ENCODE measurements at places on chromosomes 12 and 14. TPM values are rescaled to one million over a fixed set of nuclear protein-coding genes. Genes with fewer than 3 reads are reported as not detected.
A peak's percentile ranks its signal among the peaks of the same experiment; 100 is the strongest.

GRCh38 chr14:21098892-21099595 lies 589 bp upstream of the ZNF219 start:
- H3K4me1 ChIP-seq = peaks cover 17% of the 10 kb centered on the region
- H3K36me3 ChIP-seq = no peaks in the 10 kb centered on the region
- H3K4me3 ChIP-seq = peak overlapping the region; percentile 72
- no peak for DNase-seq
- peaks cover 8% of the 10 kb centered on the region for H3K27me3 ChIP-seq
- no peak overlapping the region for H3K27ac ChIP-seq

FLRT2 gene
- 171 TPM for total RNA-seq

WNT5B gene
- total RNA-seq = 110 TPM

GRCh38 chr14:55691659-55692058 lies 111.7 kb downstream of the KTN1 start:
- H3K36me3 ChIP-seq = no peaks in the 10 kb centered on the region
- no peak for DNase-seq
- H3K4me1 ChIP-seq = no peaks in the 10 kb centered on the region

- H3K4me3 ChIP-seq = peak overlapping the region; percentile 35
- H3K36me3 ChIP-seq = no peaks in the 10 kb centered on the region
- peaks cover 71% of the 10 kb centered on the region for H3K4me1 ChIP-seq
- peak overlapping the region; percentile 99 for H3K27ac ChIP-seq
- no peaks in the 10 kb centered on the region for H3K27me3 ChIP-seq
- DNase-seq = peak; percentile 100
These were observed 132.8 kb upstream of the HIF1A start for GRCh38 chr14:61562321-61563161.

Measured in astrocyte (in vitro differentiated cells and primary cell).